ENCODE measurements at places on chromosomes 4 and X. TPM values are rescaled to one million over a fixed set of nuclear protein-coding genes. Genes with fewer than 3 reads are reported as not detected.

DNA sequence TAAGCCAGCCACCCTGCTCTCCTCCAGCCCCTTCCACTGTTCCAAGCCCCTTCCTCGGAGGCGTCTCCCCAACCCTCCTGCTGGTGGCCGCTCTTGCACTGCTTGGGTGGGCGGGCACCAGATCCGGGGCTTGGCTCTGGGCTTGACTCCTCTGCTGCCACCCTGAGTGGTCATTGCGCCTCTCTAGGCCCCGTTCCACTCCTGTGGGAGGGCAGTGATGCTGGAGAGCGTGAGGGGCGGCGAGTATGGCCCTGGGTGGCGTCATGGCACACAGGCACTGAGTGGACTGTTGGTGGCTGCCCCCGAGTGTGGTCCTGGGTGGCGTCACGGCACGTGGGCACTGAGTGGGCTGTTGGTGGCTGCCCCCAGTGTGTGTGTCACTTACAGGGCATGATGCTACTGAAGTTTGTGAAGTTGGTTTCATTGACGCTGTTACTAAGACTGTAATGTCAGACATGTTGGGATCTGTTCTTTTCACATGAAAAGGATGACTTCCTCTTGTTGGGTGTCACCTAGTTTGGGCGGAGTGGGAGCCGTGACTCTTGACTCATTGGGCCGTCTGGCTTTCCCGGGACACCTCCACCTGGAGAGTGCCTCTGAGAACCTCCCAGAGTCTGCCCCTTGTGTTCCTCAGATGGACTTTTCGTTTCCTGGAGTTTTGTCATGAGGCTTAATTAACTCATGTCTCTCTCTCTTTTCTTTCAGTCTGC is 55.9 kb upstream of the HGFAC start:
- ATAC-seq = no peak

DNA sequence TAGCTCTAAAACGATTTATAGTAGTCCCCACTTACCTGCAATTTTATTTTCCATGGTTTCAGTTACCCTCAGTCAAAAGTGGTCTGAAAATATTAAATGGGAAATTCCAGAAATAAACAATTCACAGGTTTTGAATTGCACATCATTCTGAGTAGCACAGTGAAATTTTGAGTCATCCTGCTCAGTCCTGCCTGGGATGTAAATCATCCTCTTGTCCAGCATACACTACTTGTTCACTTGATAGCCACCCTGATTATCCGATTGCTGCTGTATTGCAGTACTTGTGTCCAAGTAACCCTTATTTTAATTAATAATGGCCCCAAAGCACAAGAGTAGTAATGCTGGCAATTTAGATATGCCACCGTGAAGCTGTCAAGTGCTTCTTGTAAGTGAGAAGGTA is 23.5 kb upstream of the BDH2 start:
- peak; percentile 69 for ATAC-seq

DNA sequence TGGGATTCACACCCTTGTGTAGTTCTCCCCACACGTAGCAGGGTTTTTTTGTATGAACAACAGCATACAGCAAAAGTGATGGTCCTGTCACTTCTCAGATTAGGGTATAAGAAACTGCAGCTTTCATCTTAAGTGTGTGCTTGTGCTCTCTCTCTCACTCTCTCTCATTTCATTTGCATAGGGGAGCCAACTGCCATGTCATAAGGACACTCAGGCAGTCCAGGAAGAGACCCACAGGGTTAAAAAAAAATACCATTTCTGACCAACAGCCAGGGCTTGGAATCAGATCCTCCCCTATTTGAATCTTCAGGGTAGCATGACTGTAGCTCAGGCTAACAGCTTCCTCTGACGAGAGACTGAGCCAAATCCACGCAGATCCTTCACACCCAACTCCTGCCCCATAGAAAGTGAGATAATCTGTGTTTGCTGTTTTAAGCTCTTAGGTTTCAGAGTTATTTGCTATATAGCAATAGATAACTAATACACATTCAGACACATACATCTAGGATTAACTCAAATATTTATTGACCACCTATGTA is 331.2 kb downstream of the PAPSS1 start:
- no peak for ATAC-seq

The ADGRL3 gene
- 70.0 TPM for total RNA-seq

Measured in motor neuron (in vitro differentiated cells).